ENCODE measurements at places on chromosomes 3 and 15. TPM values are rescaled to one million over a fixed set of nuclear protein-coding genes. Genes with fewer than 3 reads are reported as not detected.

Gene EAF1
- total RNA-seq = 21.3 TPM

Gene RYR3
- total RNA-seq = under 0.01 TPM

Gene BFSP2
- total RNA-seq = not detected

Gene PSMD2
- 371 TPM for total RNA-seq

Gene GOLGA8J
- 0.13 TPM for total RNA-seq

Gene MRPL47
- 25.1 TPM for total RNA-seq

Gene GOLGA6L7
- total RNA-seq = not detected

Gene TNFAIP8L3
- 9.7 TPM for total RNA-seq

Gene NR2E3
- 0.50 TPM for total RNA-seq

Gene MELTF
- 4.1 TPM for total RNA-seq

Gene GP5
- 0.06 TPM for total RNA-seq

Gene ATP13A4
- 0.13 TPM for total RNA-seq

Gene REC114
- not detected for total RNA-seq

Gene TLNRD1
- 10.5 TPM for total RNA-seq

Gene RAB11A
- 447 TPM for total RNA-seq

Gene PEX11A
- 6.2 TPM for total RNA-seq

Gene NME9
- total RNA-seq = not detected

Gene FBXO40
- under 0.01 TPM for total RNA-seq

Gene SNTN
- total RNA-seq = not detected

Gene MCTP2
- 13.4 TPM for total RNA-seq

Gene CCR4
- total RNA-seq = 0.25 TPM

Gene GOLGA8M
- 0.16 TPM for total RNA-seq

Gene MAP3K13
- 7.6 TPM for total RNA-seq

Gene C3orf20
- total RNA-seq = not detected

Gene CCR9
- total RNA-seq = not detected

Gene ADIPOQ
- total RNA-seq = not detected

Gene PHLDB2
- 49.1 TPM for total RNA-seq

Gene GOLGA8O
- 0.16 TPM for total RNA-seq

Data from bladder microvascular endothelial cell (primary cell).